Stimulated activated CD4-positive, alpha-beta T cell treated with anti-CD3 and anti-CD28 coated beads, Interleukin-15, amount 100 ng/mL, for 1 hour (primary cell): ENCODE measurements at places on chromosomes 3 and 15.

GRCh38 chr3:98555025-98555379 is 23.2 kb downstream of the GPR15 start:
- no peak for DNase-seq

GRCh38 chr15:101009176-101009575 is 90.0 kb downstream of the LRRK1 start:
- no peak for DNase-seq

DNA sequence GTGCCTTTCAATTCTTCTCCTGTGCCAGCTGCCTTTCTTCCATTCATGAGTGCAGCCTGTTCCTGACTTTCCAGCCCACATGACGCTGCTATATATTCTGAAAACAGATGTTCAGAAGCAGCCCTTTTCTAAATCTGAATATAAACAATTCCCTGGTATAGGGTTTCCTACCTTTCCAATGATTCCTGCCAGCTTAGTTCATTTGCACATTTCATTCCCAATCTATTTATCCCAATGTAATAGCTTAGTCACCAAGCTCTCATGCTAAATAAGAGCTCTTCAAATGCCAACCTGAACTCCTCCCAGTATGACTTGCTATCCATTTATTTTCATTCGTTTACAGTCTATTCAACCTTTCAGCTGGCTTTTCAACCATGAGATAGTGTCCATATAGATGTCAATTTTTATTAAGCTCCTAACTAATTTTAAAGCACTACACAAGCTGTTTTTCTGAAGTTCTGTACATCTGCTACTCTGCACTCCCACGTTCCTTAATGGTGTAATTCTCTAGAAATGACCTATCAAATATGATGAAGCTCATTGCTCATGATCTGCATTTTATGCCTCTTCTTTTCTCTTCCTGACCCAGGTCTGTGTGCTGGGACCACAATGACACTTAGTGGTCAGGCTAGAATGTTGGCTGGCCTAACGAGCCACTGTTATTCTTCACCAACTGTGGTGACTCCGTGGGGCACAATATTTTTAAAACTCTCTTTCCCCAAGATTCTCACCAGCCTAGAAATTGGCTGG is 605.0 kb upstream of the TBL1XR1 start:
- DNase-seq, result no peak

DNA sequence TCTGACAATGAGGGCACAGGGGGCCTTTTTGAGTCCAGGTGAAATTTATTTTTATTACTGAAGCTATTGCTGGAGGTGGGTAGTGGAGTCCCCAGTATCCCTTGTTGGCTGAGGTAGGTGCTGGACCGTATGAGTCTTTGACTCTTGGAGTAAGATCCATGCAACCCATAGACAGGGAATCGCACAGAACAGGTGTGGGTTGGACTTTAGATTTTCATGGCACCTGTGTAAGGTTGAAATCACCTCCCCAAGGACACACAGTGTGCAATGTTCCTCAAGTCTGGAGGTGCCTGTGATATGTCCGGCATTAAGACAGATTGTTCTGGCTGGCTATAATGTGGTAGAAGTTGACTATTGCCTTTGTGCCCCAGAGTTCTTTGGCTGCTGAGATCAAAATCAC is 23.5 kb downstream of the MKRN3 start:
- no peak for DNase-seq

DNA sequence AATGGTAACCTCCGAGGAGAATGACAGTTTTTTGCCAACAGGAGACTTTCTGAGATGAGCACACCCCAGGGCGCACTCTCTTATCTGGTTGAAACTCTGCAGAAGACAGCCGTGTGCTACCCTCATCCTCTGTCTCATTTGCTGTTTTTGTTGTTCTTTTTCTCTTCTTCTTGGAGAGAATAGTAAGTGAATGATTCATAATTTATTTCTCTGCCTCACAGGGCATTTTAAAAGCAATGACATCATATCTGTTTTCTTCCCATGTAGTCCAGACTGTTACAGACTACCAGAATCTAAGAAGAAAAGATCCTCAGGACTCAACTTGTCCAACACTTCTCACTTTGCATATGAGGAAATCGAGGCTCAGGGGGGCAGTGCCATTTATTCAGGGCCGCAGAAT is 771.1 kb upstream of the GRM7 start:
- DNase-seq, result no peak

DNA sequence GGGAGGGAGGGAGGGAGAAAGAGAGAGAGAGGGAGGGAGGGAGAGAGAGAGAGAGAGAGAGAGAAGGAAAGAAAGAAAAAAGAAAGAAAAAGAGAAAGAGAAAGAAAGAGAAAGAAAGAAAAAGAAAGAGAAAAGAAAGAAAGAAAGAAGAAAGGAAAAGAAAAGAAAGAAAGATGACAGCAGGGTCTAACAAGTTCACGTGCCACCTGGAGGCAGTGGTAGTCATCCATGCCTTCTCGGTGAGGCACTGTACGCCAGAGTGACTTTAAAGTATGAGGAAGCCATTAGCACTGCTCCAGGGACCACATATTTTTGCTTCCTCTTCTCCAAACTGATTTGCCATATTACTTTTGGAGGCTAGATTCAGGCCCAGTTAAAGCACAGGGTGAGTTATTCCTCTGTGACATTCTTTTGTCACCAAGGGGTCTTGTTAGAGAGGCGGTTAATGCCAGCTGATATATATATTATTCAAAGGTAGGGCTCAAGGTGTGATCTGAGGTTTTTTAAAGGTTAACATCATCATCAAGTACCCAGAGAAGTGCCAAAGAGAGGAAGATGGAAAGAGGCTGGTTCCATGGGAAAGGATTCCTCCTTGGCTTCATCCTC is at the start of gene HTR3D:
TSS of gene HTR3D (plus strand) at position 556 of the 606 bp plus-strand sequence. CDS start at position 556, 0 bp downstream.
- no peak for DNase-seq
